ENCODE measurements at places on chromosomes 11 and 22.

- no peak for DNase-seq
Measured at GRCh38 chr11:13927481-13927880, 35.0 kb upstream of the SPON1 start.

GRCh38 chr11:64604458-64605243 lies 13.6 kb downstream of the SLC22A12 start:
- no peak for DNase-seq

DNA sequence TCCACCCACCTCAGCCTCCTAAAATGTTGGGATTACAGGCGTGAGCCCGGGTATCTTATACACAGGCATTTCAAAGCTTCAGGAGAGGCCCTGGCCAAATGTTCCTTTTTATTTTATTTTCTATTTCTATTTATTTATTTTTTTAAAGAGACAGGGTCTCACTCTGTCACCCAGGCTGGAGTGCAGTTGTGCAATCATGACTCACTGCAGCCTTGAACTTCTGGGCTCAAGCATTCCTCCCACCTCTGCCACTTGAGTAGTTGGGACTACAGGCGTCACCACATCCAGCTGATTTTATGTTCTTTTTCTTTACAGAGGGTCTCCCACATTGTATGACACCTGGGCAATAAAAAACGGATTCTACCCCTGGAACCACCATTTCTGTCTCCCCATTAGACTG lies 71.2 kb downstream of the FBXO7 start:
- DNase-seq = no peak

- no peak for DNase-seq
Measured at GRCh38 chr22:49869845-49870712, 16.4 kb downstream of the ZBED4 start.

- DNase-seq = no peak
Measured at GRCh38 chr11:102079625-102080024, 30.6 kb upstream of the YAP1 start.

- no peak for DNase-seq
Measured at GRCh38 chr11:123694551-123694950, 40.1 kb upstream of the SCN3B start.

GRCh38 chr11:45606514-45607281 lies 58.7 kb downstream of the CHST1 start:
- DNase-seq = no peak

DNA sequence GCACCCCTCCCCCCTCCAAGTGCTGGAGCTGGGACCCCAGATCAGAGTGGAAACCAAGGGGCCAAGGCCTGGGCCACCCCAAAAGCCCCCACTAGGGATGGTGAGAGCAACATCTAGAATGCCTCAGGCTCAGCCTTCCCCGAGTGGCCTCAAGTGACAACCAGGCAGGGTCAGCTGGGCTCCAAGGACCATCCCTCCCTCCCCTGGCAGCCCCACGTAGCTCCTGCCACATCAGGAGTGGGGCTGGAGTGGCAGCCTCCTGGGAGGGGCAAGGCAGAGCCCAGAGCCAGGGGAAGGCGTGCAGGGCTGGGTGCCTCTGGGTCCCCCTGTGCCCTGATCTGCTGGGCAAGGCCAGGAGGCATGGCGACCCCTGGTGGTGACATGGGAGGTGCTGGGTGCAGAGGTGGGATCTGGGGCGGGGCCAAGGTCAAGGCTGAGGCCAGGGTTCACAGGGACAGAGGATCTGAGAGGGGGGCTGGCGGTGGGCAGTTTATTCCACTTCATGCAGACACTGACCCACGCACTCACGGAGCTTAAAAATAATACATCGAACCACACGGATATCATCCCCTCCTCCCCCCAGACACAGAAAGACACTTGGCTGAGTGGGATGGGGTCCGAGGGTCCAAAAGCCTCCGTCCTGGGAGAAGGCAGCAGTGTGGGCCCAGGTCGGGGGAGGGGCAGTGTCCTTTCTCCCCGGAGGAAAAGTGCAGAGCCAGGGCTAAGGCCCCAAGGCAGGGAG lies 15.8 kb upstream of the EHD1 start:
- peak; percentile 87 for DNase-seq
